ENCODE measurements at places on chromosomes 4 and X.
A peak's percentile ranks its signal among the peaks of the same experiment; 100 is the strongest.

DNA sequence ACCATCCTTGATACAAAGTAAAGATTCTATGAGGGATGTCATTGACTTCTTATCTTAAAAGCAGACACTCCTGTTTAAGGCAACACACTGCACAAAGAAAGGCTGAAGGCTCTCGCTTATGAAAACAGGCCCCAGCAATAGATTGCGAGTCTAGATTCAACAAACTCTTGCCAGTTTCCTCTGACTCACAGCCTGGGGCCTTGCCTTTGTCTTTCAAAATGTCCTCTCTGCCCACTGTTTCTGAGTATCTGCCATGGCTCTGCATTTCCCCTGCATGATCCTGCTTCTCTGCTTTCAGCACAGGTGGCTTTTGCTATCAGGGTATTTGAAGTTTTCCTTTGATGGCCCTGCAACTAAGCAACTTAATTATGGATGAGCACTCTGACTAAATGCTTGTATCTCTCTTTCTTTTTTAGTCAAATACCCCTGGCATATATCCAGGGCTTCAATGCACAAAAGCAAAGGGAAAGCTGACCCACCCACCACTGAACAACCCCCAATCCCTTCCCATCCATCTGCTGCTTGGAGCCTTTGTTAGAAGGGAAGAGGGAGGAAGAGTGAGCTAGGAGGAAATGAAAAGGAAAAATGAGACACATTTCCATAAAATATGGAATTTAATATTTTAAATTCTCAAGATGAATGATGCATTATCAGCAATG is 32.2 kb downstream of the NDP start:
- DNase-seq, result no peak

DNA sequence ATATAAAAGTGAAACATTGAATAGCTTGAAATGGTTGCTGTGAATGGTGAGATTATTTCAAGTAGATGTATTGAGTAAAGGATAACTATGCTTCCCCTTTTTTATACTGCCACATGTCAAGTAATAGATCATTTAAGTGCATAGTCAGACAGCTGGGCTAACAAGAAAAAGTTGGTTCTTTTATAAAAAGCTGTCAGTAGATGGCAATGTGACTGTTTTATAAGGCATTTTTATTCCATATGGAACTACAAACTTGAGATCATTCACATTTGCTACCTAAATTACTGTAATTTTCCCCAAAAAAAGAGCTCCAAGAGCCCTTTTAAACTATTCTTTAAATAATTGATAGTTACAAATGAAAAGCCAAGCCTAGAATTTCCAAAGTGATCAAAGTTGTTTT is 831.0 kb downstream of the C4orf33 start:
- no peak for DNase-seq

- no peak for DNase-seq
Measured at GRCh38 chrX:10040961-10041360, 73.8 kb downstream of the CLDN34 start.

DNA sequence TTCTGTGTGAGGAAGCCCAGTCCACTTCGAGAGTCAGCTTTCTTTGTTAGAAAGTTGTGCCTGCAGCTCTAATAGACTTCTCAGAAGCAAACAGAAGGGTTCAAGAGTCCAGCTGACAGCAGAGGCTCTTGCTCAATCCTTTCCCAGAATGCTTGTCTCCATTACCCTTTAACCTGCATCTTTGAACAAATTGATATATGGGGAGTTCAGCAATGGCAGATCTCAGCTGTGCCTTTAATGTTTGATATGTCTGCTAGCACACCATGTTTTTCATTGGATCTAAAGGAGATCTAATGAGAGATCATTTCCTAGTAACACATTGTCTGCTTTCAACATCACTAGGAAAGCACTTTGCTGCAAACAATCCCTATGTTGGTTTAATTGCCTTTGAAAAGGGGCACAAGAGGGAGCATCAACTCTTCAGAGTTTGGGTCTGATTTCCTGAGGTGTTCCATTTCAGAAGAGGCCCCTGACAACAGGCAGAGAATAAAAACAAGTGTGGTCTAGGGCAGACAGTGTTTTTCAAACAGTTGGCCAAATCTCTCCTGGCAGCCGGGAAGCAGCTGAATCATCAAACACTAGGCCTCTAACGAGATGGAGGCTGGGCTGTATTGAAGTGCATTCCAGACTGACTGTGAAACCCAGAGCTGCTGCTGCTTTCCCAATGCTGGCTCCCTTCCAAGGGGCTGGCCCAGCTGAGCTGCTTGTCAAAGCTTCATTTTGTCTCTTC is 55.5 kb downstream of the LUZP4 start:
- DNase-seq, result peak; percentile 85

DNA sequence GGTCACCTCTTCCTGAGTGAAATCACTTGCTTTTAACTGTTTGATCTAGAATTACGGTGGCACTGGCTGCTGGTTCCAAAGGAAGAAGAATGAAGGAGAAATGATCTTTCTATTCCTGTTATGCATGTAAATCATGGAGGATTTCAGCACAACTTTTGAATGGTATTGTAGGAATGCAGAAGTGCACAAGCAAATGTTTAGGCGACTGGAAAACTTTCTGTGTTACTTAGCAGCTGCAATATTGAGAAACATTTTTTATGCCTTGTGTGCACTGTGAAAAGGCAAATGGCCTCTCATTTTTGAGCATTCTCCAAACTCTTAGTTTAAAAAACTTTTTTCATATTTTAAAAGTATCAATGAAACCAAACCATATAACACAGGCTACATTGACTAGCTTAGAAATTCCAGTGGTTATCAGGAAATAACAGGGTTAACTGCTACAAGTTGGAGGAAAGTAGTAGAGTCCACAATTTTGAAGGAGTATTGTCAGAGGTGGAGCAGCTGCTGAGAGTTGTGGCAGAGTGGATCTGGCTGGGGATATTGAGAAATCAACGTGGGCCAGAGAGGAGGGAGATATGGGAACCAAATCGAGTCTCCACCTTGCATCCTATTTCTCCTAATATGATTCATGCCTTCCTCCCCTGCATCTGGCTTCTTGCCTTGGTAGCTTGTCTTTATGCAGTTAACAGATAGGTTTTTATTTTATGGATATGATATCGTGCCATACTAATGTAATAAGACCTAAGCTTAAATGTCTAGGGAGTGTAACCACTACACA is 32.0 kb upstream of the FHL1 start:
- no peak for DNase-seq

GRCh38 chr4:168433571-168433970 is 46.7 kb downstream of the DDX60L start:
- no peak for DNase-seq

DNA sequence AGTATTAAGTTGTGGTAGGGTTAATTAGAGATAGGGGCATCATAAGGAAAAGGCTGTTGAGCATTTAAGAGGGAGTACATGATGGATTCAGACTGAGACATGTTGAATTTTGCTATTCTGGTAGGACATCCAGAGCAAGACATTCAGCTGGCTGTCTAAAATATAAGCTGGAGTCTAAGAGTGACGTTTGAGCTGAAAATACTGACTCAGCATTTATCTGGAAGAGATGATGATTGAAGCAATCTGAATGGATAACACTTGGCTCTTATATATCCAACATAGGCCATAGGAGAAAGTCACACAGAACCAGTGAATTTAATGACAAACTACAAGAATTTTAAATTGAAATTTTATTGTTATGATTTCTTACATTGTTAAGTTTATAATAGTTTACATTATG is 114.3 kb downstream of the CENPC start:
- no peak for DNase-seq

- peak; percentile 63 for DNase-seq
Measured at GRCh38 chr4:155809835-155810234, 51.0 kb downstream of the GUCY1B1 start.

DNA sequence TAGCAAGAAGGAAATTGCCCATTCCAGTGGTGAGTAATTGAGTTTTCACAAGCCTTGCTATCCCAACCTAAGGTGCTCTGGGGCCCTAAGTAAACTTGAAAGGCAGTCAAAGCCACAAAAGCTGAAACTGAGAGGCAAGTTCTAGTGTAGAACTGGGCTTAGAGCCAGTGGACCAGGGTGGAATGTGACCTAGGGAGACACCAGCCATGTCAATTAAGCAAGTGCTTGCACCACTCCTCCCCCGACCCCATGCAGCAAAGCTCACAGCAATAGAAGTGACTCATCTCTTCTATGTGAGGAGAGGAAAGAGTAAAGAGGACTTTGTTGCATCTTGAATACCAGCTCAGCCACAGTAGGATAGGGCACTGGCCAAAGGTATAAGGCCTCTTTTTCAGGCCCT is 486.1 kb upstream of the POU3F4 start:
- no peak for DNase-seq

- no peak for DNase-seq
Measured at GRCh38 chrX:85114776-85115175, 111.1 kb downstream of the APOOL start.

DNA sequence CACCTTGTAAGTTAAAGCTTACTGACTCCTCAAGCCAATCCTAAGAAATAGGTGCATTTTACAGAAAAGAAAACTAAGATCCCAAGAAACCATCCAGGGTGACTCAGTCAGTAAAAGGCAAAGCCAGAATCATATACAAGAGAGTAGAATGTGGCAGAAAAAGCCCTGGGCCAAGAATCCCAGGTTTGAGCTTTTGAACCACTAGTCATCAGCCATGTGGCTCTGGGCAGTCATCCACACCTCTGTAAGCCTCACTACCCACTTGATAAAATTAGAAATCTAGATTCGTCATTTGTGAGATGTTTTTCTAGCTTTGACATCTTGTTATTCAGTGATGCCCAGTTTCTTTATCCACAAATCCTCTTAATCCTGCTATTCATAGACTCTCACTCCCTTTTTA is 122.2 kb upstream of the PDE5A start:
- no peak for DNase-seq

- DNase-seq, result no peak
Measured at GRCh38 chr4:91366554-91366953, 937.2 kb upstream of the GRID2 start.

DNA sequence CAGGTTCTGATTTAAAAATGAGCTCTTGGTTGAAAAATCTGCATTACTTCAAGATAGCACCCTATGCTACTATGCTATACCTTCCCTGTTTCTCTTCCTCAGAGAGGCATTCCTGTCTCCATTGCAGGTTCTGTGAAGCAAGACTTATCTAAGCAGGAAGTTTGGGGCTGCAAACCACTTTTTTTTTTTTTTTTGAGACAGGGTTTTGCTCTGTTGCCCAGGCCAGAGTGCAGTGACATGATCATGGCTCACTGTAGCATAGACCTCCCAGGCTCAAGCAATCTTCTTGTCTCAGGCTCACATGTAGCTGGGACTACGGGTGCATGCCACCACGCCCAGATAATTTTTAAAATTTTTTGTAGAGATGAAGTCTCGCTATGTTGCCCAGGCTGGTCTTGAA is 4.0 kb upstream of the CCNG2 start:
- DNase-seq, result no peak

DNA sequence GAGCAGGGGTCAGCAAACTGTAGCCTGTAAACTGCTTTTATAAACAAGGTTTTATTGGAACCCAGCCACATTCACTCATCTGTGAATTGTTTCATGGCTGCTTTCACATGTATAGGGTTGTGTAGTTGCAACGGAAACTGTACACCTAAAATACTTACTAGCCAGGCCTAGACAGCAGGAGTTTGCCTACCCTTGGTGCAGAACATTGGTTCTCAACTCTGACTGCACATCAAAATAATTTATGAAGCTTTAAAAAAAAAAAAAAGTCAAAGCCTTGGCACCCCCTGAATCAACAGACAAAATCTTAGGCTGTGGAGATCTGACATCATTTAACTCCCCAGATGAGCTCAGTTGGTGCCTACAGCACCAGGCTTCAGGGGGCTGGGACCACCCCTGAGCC is 27.8 kb downstream of the ADGRA3 start:
- DNase-seq, result no peak

GRCh38 chrX:101176439-101176838 is 43.1 kb upstream of the DRP2 start:
- DNase-seq, result no peak

DNA sequence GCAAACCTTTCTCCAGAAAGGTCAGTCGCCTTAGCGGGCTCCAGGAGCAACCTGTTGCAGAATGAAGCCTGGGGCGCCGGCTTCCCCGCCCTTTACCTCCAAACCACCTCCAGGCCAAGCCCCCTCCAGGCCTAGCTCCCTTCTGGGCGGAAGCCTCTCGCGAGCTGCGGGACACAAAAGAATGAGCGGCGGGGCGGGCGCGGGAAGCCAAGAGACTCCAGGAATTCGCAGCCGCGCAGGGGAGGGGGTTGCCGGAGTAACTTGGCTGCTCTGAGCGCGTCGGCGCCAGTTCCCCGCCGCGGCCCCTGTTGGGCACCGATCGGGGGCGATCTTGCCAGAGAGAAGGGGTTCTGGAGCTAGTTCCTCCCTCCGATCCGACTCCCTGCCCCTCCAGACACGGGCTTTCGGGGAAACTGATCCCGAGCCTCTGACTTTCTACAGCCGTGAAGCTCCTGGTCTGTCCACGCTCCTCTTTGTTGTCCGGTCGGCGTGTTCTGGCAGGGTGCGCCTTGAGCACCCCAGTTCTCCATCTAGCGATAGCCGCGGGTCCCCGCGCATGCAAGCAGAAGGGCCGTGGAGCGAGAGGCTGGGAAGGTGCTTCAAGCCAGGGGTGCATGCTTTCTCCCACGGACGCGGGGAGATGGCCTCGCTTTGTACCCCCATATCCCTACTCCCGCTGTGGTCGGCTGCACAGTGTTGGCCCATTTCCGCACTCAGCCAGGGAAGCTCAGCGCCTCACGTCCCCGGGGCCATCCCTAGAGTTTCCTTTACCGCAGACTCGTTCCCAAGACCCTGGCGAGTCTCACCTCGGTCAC is 1.2 kb downstream of the PROM1 start:
- DNase-seq, result no peak

- DNase-seq, result no peak
Measured at GRCh38 chrX:129653181-129653970, 1.4 kb downstream of the APLN start.
